ENCODE measurements at places on chromosomes 1 and 21.

GRCh38 chr1:209349363-209350308 lies 233.9 kb upstream of the CAMK1G start:
- no peak for DNase-seq

- DNase-seq: peak; percentile 57
These were observed 22.9 kb downstream of the BCAS2 start for GRCh38 chr1:114558544-114558943.

DNA sequence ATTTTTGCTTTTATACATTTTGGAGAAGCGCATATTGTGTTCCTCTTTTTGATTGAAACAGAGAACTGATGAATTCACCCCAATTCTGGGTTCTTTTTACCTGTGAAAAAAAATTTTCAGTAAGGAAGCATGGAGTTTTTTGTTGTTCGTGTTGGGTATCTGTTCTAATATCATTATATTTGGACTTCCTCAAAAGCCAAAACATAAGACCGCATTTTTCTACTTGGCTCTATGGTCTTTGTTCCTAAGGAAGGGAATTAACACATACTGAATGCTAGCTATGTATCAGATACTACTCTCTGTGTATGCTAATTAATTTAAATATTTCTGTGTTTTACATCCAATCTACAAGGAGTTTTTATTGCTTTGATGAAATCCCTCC lies 12.9 kb downstream of the EPB41 start:
- DNase-seq: no peak

DNA sequence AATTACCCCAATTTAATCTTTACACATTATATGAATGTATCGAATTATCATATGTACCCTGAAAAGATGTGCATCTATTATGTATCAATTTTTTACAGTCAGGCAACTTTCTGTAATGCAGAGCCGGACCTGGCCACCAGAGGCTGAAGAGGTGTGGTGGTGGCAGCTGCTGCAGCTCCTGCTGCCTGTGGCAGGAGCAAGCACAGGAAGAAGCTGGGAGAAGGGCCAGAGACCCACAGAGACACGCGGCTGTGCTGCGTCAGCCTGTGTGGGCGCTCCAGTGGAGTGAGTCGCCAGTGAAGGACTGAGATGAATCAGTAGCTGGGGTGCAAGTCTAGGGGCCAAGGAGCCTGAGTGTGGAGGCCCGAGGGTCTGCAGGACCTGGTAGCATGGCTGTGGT lies 74.3 kb upstream of the COG2 start:
- peak; percentile 14 for DNase-seq

DNA sequence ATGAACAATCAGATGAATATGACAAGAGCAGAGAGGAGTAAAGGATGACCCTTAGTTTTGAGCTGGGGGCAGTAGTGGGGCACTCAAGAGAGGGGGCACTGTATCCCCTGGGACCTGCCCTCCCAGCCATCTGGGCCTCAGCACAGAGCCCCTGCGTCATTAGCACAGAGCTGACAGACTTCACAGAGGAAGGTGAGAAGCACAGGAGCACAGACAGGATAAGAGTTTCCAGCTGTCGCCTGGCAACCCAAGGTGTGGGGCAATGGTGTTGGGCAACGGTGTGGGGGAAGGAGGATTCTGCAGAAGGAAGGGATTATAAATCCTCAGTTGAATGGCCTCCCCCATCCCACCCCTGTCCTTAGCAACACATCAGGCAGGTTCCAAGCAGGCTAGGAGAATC lies 30.2 kb downstream of the RAB3B start:
- no peak for DNase-seq

DNA sequence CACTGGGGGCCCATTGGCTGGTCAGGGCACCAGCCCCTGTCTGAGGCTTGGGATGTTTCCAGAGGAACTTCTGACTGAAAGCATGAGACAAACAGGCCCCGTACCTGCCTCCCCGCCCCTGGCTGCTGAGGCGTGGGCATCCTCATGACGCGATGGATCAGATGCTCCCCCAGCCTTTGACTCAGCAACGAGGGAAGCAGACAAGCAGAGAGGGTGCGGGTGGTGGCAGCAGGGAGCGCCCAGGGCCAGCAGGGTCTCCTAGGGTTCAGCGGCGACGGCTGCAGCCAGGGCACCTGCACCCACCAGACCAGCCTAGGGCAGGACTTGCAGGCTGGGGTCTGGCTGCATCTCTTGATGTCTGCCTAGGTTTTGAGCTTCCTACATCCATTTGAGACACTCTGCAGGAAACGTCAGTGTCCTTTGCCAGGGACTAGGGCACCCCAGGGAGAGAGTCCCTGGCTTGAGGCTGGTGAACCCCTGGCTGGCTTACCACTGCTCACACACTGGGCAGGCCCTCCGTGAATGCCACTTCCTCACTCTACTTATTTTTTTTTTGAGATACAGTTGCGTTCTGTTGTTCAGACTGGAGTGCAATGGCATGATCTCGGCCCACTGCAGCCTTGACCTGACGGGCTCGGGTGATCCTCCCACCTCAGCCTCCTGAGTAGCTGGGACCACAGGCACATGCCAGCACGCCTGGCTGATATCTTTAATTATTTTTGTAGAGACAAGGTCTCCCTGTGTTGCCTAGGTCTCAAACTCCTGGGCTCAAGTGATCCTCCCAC lies 63.3 kb downstream of the DHRS3 start:
- DNase-seq: no peak

DNA sequence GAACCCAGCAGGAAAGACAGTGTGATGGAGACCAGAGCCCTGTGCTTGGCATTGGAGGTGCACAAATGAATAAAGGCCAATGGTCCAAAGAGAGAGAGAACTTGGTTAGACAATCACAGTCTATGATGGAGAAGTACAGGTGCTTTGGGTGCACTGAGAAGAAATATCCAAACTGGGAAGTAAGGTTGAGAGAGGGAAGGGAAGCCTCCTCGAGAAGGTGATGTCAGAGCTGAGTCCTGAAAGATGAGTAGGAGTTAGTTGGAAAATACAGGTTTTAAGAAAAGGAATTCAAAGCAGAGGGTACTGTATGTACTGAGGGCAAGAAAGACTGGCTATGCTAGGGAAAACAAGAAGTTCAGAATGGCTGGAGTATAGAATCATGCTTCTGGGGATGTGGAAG lies 94.1 kb upstream of the CD53 start:
- no peak for DNase-seq

DNA sequence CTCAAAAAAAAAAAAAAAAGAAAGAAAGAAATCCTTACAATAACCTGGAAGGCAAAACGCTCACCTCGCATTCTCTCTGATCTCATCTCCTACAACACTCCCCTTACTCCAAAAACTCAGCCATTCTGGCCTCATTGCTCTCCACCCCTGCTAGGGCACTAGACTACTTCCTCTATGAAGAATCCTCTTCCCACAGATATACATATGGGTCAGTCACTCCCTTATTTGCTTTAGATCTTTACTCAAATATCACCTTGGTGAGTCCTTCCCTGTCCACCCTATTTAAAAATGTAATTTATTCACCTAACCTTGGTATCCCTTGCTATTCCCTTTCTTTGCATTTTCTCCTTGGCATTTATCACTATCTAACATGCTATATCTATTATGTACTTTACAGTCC lies 24.6 kb upstream of the KIF1B start:
- DNase-seq: no peak

DNA sequence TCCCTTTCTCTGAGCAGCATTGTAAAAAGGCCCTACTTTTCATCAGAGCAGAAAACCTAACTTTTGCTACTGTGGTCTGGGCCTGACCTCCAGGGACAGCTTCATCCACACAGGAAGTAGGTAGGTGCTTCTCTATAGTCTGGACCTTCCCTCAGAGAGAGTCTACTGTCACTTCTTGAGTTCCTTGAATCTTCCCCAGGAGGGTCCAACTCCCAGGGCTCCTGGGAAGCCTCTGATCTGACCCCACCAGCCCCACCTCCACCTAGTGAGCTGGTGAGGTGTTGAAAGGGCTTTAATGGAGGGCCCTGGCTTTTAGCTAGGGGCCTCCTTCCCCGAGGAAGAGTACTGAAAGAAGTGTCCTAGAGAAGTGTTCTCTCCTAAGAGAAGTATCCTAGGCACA lies 2.7 kb upstream of the VANGL2 start:
- no peak for DNase-seq

DNA sequence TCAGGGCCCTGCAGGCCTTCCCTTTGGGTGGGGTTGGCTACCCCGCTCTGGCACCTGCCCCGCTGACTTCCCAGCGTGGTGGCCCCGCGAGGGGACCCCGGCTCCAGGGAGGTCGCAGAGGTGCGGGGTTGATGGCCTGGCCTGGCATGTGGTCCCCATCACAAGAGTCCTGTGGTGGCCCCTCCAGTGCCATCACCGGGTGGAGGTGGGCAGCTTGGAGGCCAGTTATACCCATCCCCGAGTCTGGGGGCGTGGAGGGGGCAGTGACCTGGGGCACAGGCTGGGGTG lies 26.8 kb downstream of the PRMT2 start:
- no peak for DNase-seq

- peak; percentile 38 for DNase-seq
These were observed 2.8 kb downstream of the S100A6 start for GRCh38 chr1:153532769-153533599.

GRCh38 chr1:165045902-165046301 lies 310.6 kb downstream of the LMX1A start:
- DNase-seq: no peak

DNA sequence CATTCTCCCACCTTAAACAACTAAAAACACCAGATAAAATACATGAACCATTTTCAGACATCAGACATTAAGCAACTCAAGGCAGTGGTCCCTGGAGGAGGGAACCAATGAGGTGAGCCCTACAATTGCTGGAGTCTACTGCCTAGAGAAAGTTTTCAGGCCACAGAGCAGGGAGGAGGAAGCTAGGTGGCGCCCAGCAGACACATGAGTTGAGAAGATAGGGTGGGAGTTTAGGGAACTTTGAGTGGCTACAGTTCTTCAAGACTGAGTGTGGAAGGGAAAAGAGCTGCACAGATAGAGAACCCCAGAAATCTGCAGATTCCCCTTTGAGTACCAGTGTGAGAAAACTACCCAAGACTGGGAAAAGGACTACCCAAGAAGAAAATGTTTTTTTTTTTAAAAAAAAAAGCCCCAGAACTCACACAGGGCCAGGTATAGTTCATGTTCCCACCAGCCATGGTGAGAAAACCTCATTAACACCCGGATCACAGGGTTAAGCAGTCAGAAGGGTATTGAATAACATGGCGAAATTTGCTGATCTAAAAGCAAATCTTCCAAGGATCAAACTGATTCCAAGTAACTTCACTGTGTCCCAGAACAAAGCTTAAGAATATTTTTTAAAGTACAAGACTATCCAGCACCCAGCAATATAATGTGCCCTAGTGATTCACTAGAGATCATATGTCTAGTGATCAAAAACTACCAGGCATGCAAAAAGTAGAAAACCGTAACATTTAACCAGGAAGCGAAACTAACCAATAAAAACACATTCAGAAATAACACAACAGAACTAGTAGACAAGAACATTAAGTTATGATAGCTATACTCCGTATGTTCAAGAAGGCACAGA lies 12.0 kb downstream of the ALDH9A1 start:
- DNase-seq: peak; percentile 50

DNA sequence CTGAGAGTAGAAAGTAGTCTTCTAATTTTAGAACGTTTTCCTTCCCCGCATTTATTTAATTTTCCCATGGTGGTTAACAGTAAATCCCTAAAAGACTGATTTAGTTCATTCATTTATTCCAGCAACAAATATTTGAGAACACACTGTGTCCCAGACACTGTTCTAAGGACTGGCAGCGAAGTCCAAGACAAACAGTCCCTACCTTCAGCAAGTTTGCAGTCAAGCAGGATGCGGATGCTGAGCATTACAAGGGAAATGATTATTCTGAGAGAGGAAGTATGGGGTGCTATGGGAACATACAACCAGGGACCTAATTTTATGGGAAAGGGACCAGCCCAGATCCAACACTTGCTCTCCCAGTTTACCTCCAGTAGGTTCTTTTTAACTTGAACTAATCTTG lies 1.2 kb upstream of the C1orf74 start:
- no peak for DNase-seq

DNA sequence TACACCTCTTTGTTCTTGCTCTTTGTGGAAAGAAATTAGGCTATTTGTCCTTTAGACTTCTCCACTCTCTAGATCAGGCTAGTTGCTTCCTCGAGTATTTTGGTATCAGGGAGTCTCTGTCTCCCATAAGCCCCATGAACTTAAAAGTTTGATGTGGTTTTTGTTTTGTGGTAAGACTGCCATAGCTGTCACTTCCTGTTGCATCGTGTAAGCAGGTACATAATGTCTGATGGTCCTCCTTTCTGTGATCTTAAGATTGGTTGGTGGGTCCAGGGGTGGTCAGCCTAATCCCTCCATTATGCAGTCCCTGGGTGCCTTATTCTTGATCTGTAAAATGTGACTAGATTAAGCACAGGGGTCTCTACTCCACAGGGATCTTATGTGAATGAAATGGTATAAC lies 23.1 kb downstream of the CD53 start:
- no peak for DNase-seq

DNA sequence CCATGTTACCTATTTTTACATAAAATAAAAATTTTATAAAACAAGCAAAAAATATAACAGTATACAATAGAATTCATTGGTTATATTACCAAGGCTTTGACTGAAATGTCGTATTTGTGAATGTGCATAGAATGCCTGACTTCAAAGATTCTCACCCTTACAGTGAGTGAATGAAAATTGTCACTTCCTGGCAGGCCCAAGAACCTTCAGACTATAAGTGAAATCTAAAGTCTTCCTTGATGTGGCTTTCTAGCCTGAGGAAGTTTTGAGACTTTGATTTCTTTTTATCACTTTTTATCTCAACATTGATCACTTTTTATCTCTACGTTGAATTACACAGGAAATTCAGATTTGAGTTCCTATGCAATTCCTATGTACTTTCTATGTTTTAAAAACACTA lies 104.7 kb upstream of the KIAA0040 start:
- no peak for DNase-seq

GRCh38 chr1:59601811-59602210 lies 212.9 kb upstream of the HOOK1 start:
- no peak for DNase-seq

- no peak for DNase-seq
These were observed 26.4 kb downstream of the OPTC start for GRCh38 chr1:203520315-203520714.

DNA sequence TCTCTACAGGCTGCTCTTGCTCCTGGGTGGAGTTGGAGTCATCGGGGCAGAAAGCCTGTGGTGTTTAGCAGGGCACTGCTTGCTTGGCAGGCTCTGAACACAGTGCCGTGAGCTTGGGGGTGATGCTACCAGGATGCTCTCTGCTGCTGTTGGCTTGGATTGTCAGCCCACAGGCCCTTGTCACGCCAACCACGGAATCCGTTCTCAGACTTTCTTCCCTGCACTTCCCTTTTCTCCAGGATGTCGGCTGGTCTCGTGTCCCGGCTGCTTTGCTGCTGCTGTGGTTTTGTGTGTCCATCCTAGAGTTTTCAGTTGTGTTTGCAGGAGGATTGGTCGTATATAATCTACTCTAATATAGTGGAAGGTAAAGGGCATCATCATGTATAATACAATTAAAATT lies 44.4 kb upstream of the TTC34 start:
- DNase-seq: no peak

GRCh38 chr1:55217226-55217986 lies 2.2 kb upstream of the USP24 start:
- DNase-seq: peak; percentile 61

- DNase-seq: no peak
These were observed at the start of gene TMEM79 for GRCh38 chr1:156284112-156284511. Gene TMEM79 (plus strand): TSS chr1:156284325. CDS start chr1:156285227, 902 bp downstream.
